SK-N-SH (cell line): ENCODE measurements at places on chromosomes 16 and 17. TPM values are rescaled to one million over a fixed set of nuclear protein-coding genes. Genes with fewer than 3 reads are reported as not detected.

LITAFD gene
- polyA plus RNA-seq = not detected in 2 replicates

TPSAB1 gene
- polyA plus RNA-seq = not detected in 2 replicates

TBC1D3I gene
- 0.05 TPM in 1 of 2 replicates, not detected in the other for polyA plus RNA-seq

FOXL1 gene
- polyA plus RNA-seq = 2.5 and 2.8 TPM in 2 replicates

ARSG gene
- polyA plus RNA-seq = 0.41 and 0.60 TPM in 2 replicates

PIMREG gene
- 17.2 and 19.6 TPM in 2 replicates for polyA plus RNA-seq

AARS1 gene
- 70.5 and 77.3 TPM in 2 replicates for polyA plus RNA-seq

TRPV3 gene
- polyA plus RNA-seq = 0.28 TPM in 2 replicates

KRTAP2-3 gene
- 0.36 and 0.39 TPM in 2 replicates for polyA plus RNA-seq

DNA sequence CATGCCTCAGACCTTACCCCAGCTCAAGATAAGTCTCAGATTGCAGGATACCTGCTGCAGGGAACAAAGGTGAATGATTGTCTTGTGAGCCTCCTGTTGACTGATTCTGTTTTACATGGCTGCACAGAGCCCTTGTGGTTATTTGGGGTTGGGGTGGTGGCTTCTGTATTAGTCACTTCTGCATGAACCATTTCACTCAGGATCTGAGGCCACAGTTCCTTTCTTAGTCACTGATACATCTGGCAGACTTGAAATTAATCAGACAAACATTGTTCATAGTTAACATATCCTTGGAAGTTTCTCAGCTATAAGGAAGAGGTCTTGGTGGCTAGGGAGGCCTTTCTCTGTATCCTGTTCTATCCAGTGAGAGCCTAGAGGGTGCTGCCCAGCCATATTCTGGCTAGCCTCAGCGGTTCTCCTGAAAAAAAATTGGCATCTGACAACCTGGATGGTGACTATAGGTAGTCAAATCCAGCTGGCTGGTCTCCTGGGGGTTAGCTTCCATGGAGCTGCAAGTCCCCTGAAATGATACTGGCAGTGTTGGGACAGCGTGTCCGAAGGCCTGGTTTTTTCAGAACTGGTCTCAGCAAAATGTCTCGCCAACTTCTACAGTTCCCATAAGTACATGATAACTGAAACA lies 8.4 kb upstream of the PLK1 start:
- H3K4me3 ChIP-seq = no peak overlapping the region
- peaks cover 75% of the 10 kb centered on the region for H3K36me3 ChIP-seq
- no peaks in the 10 kb centered on the region for H3K4me1 ChIP-seq
- DNase-seq = no peak

GRCh38 chr17:81967533-81968395 lies 6.8 kb upstream of the NOTUM start:
- peak; percentile 97 for DNase-seq
- H3K27me3 ChIP-seq = no peaks in the 10 kb centered on the region
- H3K36me3 ChIP-seq = no peaks in the 10 kb centered on the region

- H3K36me3 ChIP-seq = no peaks in the 10 kb centered on the region
- no peaks in the 10 kb centered on the region for H3K27me3 ChIP-seq
- no peak overlapping the region; the same call in 1 of the 2 replicates for H3K27ac ChIP-seq
- peaks cover 20% of the 10 kb centered on the region; the same call in 1 of the 2 replicates for H3K4me1 ChIP-seq
- no peak overlapping the region for H3K4me3 ChIP-seq
- no peak for DNase-seq
These were observed 14.5 kb downstream of the CCL11 start for GRCh38 chr17:34299956-34300577.

DNA sequence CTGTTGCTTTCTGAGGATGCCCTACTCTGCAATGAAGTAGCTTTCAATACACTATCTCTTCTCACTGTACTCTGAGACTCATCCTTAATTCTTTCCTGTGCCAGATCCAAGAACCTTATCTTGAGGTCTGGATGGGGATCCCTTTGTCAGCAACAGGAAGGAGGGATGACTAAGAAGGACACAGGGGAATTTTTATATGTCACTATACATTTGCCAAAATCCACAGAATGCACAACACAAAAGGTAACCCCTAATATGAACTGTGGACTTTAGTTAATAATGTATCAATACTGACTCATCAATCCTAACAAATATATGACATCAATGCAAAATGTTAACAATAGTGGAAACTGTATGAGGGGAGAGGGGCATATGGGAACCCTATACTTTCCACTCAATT lies 4.7 kb upstream of the RBBP6 start:
- H3K4me3 ChIP-seq = no peak overlapping the region
- no peak overlapping the region for H3K27ac ChIP-seq
- no peaks in the 10 kb centered on the region for H3K36me3 ChIP-seq
- DNase-seq = no peak
- no peaks in the 10 kb centered on the region for H3K27me3 ChIP-seq

- H3K36me3 ChIP-seq = peaks cover 36% of the 10 kb centered on the region; the same call in 1 of the 2 replicates
- no peak overlapping the region for H3K4me3 ChIP-seq
- no peaks in the 10 kb centered on the region for H3K27me3 ChIP-seq
- no peak for DNase-seq
- H3K27ac ChIP-seq = no peak overlapping the region
- no peaks in the 10 kb centered on the region for H3K4me1 ChIP-seq
These were observed 10.9 kb downstream of the CACNB1 start for GRCh38 chr17:39186481-39187002.

DNA sequence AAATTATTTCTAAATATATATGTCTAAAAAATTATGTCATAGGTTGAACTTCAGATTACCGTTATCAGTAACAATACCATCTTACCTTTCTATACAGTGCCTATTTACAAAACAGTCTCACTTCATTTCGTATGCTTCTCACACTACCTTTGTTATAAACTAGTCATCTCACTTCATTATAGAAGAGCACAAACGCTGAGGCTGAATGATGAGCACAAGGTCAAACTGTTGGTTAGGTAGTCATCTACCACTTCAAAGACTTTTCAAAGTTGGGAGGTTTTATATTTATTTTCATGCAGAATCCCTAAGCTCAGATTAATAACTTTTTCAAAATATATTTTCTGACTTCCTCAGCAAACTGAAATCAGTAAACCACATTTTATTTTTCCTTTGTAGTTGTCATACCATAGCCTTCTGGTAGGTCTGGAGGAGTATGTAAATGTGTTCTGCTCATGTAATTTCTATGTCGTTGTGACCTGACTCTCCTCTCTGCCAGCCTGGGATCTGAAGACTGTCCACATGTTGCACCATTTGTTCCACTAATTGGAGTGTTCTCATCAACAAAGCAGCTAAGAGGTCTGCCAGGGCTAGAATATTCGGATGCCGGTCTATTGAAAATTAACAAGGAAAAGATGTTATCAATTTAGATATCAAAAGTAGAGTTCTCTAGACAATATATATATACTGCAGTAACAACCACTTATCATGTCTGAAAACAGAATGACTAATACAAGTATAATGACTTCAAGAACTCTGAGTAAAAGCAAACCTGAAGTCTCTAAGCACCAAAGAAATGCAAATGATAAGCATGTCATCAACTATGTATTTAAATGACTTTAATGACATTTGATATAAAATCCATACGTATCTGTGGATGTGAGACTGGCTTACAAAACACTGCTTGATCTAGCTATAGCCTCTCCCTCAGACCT lies 73.9 kb downstream of the CEP95 start:
- peak overlapping the region; percentile 70 for H3K27ac ChIP-seq
- peaks cover 44% of the 10 kb centered on the region for H3K36me3 ChIP-seq
- no peaks in the 10 kb centered on the region for H3K27me3 ChIP-seq
- no peak overlapping the region for H3K4me3 ChIP-seq
- no peaks in the 10 kb centered on the region for H3K4me1 ChIP-seq

GRCh38 chr17:1039511-1040215 lies 42.7 kb downstream of the TIMM22 start:
- no peak overlapping the region for H3K27ac ChIP-seq
- H3K27me3 ChIP-seq = no peaks in the 10 kb centered on the region
- no peak overlapping the region for H3K4me3 ChIP-seq
- no peak for DNase-seq

GRCh38 chr17:44529864-44530263 lies 26.7 kb upstream of the GPATCH8 start:
- no peak overlapping the region for H3K4me3 ChIP-seq
- H3K36me3 ChIP-seq = no peaks in the 10 kb centered on the region
- H3K4me1 ChIP-seq = no peaks in the 10 kb centered on the region; the same call in 1 of the 2 replicates
- no peaks in the 10 kb centered on the region for H3K27me3 ChIP-seq

GRCh38 chr17:80989586-80989913 lies 2.1 kb upstream of the CHMP6 start:
- no peaks in the 10 kb centered on the region for H3K27me3 ChIP-seq
- no peaks in the 10 kb centered on the region; the same call in 1 of the 2 replicates for H3K36me3 ChIP-seq
- H3K27ac ChIP-seq = no peak overlapping the region

DNA sequence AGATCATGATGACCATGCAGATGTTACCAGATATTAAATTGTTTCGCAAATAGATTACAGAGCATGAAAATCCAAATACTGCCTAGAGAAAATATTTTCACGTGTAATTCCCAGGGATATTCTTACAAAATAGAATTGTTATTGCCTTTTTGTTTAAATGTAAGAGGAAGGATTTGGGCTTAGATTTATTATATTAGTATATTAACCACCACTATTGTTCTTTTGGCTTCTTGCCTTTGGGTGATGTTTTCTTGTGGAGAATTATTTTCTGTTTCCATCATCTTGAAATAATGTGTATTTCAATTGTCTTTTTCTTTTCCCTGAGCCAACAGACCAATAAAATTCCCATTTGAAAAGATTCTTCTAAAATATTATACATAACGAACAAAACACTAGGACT lies 109.7 kb upstream of the NUDT7 start:
- H3K4me1 ChIP-seq = no peaks in the 10 kb centered on the region
- H3K27ac ChIP-seq = no peak overlapping the region
- no peak for DNase-seq
- no peaks in the 10 kb centered on the region for H3K27me3 ChIP-seq
- no peaks in the 10 kb centered on the region for H3K36me3 ChIP-seq

DNA sequence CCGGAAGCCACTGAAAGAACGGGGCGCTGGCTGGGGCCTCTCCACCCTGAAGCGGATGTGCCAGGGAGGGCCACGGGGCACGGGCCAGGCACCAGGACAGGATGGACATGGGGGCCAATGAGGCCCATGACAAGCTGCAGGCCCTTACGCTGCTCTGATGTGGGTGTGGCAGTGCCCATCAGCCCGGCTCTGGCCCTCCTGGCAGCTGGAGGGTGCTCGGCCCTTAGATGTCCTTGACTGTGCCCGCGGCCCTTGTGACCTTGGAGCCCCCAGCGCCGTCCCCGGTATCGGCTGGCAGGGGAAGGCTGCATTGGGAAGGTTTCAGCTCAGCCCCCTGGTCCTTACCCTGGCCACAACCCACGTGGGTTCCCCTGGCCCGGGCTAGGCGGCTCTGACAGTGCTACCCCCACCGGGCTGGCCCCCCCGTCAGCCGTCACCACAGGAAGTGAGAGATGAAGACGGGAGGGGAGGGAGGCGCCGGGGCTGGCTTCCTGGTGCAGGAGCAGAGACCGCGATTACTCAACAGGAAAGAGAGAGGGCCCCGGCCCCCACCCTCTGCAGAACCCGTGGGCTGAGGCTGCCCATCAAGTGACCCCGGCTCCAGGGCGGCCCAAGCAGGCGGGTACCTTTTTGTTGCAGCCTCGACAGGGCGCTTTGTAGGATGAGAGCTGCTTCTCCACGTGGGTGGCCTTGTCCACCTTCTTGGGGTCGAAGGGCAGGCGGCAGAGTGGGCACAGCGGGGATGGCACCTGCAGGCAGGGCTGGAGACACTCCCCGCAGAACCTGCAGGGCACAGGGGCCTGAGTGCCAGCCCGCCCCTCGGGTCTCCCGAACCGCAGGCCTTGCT lies 5.3 kb downstream of the RNF166 start:
- no peaks in the 10 kb centered on the region for H3K36me3 ChIP-seq
- H3K4me1 ChIP-seq = peaks cover 13% of the 10 kb centered on the region
- H3K4me3 ChIP-seq = no peak overlapping the region
- no peak for DNase-seq
- H3K27me3 ChIP-seq = no peaks in the 10 kb centered on the region

DNA sequence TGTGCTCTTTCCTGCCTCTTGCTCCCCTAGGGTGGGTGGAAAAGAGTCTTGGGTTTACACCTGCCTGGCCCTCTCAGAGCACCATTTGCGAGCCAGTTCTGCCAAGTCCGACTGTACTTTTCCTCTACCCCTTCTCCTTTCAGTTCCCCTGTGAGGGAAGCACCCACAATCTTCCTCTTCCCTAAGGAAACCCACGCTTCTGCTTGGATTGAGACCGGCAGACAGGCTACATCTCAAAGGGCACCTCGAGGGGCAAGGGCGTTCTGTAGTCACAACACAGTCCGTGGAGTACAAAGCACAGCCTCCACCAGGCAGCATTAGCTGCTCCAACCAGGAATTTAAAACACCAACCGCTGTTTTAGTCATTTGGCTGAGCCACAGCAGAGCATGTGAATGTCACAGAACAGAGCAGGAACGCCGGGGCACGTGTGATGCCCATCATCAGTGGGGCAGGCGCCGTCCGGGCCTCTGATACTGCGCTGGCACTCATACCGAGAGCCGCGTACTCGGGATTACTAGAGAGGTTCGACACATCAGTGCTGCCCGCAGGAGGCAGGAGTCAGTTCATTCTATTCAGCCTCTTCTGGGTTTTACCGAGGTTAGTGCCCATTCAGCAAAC lies 13.7 kb upstream of the MNT start:
- H3K4me1 ChIP-seq = peaks cover 6% of the 10 kb centered on the region; the same call in 1 of the 2 replicates
- DNase-seq = no peak
- no peak overlapping the region for H3K27ac ChIP-seq
- H3K36me3 ChIP-seq = no peaks in the 10 kb centered on the region
- no peak overlapping the region for H3K4me3 ChIP-seq

GRCh38 chr17:66063686-66064085 lies 128.2 kb downstream of the CEP112 start:
- DNase-seq = no peak
- no peak overlapping the region for H3K27ac ChIP-seq
- no peaks in the 10 kb centered on the region for H3K4me1 ChIP-seq
- H3K4me3 ChIP-seq = no peak overlapping the region

GRCh38 chr16:76577003-76577402 lies 299.8 kb downstream of the CNTNAP4 start:
- H3K27ac ChIP-seq = no peak overlapping the region
- no peaks in the 10 kb centered on the region for H3K4me1 ChIP-seq
- DNase-seq = no peak

GRCh38 chr16:66991545-66992077 lies 3.2 kb downstream of the CES4A start:
- no peaks in the 10 kb centered on the region for H3K27me3 ChIP-seq
- no peak for DNase-seq
- H3K4me1 ChIP-seq = no peaks in the 10 kb centered on the region
- H3K4me3 ChIP-seq = no peak overlapping the region

- H3K4me1 ChIP-seq = no peaks in the 10 kb centered on the region
- H3K27me3 ChIP-seq = peaks cover 85% of the 10 kb centered on the region
- DNase-seq = peak; percentile 98
- no peak overlapping the region for H3K4me3 ChIP-seq
- H3K36me3 ChIP-seq = no peaks in the 10 kb centered on the region
These were observed 10.0 kb upstream of the C1QTNF8 start for GRCh38 chr16:1105888-1106620.

- H3K36me3 ChIP-seq = peaks cover 28% of the 10 kb centered on the region
- H3K27ac ChIP-seq = peak overlapping the region; percentile 19; the same call in 1 of the 2 replicates
- no peak overlapping the region for H3K4me3 ChIP-seq
- 0 out of 2 replicates have a peak, but pooled peaks cover 4% of the 10 kb centered on the region for H3K4me1 ChIP-seq
- no peak for DNase-seq
These were observed 82.5 kb downstream of the OR1D5 start for GRCh38 chr17:2980904-2981246.
